ENCODE measurements at places on chromosomes 1 and 21.

- DNase-seq: no peak
Observed at GRCh38 chr1:53066891-53067738, 5.1 kb downstream of the PODN start.

GRCh38 chr1:44336668-44337067 is 18.4 kb downstream of the ERI3 start:
- no peak for DNase-seq

GRCh38 chr1:997713-997992 is 2.2 kb downstream of the HES4 start:
- no peak for DNase-seq

GRCh38 chr1:220291580-220291979 is 19.3 kb upstream of the RAB3GAP2 start:
- no peak for DNase-seq

DNA sequence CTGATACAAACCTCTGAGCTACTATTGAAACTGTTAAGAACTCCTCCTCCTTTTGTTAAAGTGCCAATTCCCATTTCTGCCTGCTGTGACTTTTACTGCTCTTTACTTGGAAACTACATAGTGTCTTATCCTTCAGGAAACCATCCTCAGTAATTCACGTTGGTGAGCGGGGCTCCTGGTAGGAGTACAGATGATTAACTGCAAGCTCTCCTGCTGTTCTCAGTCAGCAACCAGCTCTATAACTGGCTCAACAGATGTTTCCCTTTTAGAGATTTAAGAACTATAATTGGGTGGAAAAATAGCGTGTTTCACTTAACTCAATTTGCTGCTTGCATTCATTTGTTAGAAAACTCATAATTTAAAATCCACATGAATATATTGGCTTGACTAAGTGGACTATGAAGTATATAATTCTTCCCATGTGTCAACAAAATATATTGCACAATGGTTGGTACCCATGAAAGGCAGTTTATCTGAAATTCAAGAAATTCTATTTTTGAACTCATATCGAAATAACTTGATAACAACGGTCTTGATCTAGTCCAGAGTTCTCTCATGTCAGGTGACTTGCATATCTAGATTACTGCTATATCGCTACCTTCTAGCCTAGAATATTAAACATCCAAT is 574.0 kb downstream of the KCNT2 start:
- DNase-seq: no peak
